ENCODE measurements at places on chromosomes 5 and 9.

DNA sequence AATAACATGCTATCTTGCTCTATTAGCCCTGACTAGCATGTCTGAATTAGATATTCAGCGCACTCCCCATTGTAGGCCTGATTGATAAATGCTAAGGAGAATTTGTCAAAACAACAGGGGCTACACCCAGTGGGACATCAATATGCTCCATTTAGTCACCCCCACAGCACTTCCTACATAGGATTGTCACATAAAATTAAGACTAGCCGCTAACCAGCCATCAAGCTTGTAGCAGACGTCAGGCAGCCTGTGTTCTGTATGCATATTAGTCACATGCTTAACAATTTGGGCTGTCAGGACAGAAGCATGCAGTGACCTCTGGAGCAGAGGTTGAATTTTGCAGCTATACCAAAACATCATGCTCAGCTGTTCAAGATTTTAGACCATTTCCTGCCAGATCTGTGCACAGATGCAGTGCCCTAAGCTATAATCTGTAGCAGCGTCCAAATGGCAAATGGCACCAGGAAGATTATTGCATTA, 197.4 kb upstream of the ISL1 start:
- DNase-seq: no peak

- no peak for DNase-seq
These were observed 245.4 kb downstream of the RAB3C start for GRCh38 chr5:58828258-58828657.

GRCh38 chr9:32704343-32704742, 68.9 kb upstream of the TAF1L start:
- DNase-seq: no peak

DNA sequence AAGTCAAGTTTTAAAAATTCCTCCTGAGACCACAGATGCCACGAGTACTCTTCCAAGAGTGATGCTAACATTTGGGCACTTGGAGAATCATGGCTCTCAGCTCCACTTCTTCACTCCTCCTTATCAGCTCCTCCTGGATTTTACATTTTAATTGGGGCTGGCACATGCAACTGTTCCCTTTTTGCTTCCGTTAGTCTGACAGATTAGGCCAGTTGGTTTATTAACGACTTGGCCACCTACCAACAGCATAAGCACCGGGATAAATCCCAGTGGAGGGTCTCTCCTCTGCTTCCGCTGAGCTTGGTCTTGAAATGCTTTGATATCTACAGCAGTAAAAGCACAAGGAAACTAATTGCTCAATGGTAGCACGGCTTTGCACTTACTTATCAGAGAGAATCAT, 134.6 kb upstream of the RASEF start:
- peak; percentile 88 for DNase-seq

DNA sequence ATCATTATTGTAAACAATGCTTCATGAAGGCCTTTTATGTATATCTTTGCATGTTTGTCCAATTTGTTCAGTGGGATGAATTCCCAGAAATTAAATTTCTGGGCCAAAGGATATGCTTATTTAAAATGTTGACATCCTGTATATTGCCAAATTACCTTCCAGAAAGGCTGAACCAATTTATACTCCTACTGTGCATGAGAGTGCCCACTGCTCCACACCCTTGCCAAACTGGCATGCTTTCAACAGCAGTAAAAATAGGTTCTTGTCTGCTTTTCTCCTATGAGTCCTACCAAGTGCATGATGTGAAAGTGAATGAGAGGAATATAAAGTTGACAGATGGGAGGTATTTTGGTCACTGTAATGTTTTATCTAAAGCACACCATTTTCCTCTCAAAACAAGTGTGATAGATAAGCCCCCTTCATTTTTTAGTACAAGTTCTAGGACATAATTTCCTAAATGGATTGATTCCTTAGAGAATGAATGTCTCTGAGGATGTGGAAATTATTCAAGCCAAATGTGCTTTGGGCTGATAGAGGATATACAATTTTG, 70.5 kb upstream of the ERBIN start:
- DNase-seq: no peak

DNA sequence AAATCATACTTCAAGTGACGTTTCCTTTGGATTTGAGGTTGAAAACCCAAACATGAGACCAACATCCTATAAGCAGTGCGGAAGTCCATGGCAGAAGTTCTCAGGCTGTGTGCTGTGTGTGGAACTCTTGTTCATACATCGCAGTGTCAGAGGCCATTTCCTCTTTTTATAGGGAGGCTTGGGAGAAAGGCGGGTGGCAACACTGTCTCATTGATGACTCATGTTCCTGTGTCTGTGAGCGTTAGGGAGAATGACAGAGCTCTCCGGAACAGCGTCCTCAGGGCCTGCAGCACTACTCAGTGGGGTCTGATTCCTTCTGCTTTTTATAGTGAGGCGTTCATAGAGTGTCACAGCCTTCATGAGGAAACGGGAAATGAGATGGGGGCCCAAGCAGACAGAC, 98.8 kb upstream of the BASP1 start:
- DNase-seq: no peak

- DNase-seq: no peak
These were observed 65.3 kb downstream of the LMX1B start for GRCh38 chr9:126678989-126679388.

DNA sequence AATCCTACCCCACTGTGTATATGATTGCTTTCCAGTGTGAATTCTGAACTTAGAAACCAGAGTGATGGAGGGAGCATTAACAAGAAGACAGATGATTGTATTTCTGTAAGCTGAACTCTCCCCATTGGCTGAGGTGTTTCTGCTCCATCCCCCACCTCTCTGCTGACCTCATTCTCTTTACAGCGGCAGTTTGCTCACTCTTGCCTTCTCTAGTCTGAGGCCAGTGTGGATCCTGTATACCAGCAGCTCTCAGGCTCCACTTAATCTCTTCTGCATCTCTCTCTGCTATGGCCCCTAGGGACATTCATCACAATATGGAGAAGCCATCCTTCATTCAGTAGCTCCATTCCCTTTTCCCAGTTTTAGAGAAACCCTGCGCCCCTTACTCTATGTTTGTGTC, 358.8 kb downstream of the MAN2A1 start:
- no peak for DNase-seq

DNA sequence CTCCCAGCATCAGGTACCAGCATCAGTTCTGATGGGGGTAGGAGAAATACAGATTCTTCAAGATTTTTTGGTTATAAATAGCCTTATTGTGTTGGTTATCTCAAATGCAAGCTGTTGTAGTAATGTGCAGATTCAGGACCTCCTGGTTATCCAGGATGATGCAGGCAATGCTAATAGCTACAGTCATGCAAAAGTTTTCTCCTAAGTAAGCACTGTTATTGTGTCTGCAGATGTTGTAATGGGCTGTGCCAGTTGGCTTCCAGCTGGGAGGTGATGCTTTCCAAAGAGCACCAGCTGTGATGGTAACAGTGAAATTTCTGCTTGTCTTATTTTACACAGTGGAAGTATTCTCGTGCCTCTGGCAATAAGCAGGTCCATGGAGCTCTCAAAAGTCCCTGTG, 719.2 kb upstream of the CTNND2 start:
- DNase-seq: no peak

DNA sequence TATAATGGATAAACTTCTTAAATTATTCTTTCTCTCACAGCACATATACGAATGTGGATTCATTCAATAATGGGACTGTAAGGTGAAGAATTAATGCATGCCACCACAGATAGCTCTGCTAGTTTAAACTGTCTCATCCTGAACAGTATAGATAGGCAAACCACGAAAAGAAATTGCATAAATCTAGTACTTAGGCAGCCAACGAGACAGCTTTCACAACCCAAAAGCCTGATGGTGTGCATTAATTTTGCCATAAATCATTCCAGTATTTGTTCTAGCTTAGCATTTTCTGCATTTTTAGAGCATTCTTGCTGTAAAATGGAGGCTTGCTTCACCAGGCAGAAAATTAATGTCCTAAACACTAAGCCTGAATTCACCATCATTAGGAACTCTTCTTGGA, 834.2 kb upstream of the DMAC1 start:
- no peak for DNase-seq

DNA sequence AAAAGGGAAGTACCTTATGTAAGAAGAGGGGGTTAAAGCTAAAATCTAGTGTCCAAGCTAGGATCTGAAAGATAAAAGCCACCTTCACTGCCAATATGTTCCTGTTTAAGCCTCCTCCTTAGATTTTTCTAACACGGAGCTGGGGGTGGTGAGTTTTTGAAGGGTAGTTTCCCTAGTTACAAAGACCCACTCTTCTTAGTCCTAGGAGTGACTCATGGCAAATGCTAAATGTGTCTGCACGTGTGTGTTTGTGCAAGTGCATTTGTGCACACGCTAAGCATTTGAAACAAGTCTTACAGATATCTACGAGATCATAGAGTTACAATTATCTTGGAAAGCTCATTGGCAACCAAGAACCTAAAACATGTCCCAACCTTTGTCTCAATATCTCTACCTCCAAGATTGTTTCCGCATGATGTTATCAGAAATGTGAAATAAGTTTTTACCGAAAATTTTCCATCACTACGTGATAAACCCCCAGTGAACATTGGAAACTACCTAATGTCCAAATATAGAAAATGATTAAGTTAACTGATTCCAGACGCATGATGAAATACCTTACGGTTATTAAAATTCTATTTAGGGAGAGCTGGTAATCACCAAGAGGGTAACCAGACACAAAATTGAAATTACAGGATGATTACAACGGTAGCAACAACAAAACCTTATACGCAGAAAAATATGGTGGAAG, 78.0 kb upstream of the HRH2 start:
- no peak for DNase-seq

DNA sequence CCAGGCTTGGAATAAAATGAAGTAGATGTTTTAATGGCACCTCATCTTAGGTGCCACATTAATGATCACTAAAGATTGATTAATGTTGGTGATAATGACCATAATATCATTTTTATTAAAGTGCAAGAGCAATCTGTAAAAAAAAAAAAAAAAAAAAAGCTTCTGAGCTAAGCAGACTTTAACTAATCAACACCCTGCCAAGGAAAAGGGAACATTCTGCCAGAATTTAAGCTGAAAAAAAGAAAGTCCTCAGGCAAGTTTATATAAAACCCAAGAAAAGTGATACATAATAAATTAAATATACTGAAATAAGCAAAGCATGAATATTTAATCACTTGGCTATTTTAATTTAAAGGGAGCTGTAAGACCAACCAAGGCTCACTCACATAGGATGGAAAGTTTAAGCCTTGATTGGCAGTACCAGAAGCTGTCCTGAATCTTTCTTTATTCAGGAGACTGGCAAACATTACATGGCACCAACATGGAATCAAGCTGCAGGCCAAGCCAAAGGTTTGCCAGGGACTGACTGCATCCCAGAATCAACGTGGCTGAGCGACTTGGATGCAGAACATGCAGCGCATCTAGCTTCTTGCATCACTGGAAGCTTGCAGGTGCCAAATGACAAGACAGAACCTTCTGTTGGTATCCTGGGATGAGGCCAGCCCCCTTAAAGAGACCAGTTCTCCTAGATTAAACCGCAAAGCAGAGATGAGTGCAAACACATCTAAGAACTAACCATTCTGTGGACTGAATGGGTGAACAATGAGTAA, 413.6 kb downstream of the ENC1 start:
- DNase-seq: no peak

GRCh38 chr9:116075191-116075590, 78.4 kb upstream of the PAPPA start:
- no peak for DNase-seq

GRCh38 chr5:34703767-34704713, 47.9 kb downstream of the RAI14 start:
- no peak for DNase-seq
